ENCODE measurements at places on chromosomes 16 and 17.

DNA sequence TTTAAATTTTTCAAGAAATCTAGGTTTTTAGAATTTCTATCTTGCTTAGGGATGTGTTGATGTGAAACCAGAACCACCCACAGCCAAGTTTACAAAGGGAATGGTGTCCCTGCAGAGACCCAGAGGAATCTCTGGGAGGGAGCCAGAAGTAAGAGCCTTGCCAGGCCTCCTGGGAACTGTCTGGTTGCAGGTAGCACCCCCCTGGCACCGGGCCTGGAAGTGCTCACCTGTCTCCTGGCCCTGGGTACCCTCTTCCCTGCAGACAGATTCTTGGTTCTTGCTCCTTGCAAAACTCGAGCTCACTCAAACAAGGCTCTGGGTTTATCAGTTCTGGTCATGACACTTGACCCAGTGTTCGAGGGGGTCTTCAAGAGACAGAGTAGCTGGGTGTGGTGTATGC is 24.6 kb upstream of the ZFP90 start:
- DNase-seq, result no peak

GRCh38 chr17:64024781-64025731 is 4.6 kb upstream of the ICAM2 start:
- DNase-seq, result no peak

DNA sequence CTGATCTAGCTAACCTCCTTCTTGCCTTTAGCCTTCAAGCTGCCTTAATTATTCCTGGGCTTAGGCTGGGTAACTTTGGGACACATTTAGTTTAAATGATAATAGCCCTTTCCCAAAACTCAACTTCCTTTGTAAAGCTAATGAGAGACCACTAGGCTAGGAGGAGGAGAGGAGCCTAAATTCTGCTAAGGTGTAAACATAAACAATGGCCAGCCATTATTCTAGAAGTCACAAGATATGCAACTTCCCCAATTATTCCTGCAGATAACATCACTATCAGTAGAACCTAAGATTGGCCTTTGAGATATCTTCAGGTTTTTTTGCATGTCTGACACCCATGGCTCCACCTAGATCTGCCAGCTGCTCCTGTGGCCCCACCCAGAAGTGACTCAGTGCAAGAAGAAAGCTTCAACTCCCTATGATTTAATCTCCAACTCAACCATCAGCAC is 131.2 kb upstream of the FAM20A start:
- no peak for DNase-seq

DNA sequence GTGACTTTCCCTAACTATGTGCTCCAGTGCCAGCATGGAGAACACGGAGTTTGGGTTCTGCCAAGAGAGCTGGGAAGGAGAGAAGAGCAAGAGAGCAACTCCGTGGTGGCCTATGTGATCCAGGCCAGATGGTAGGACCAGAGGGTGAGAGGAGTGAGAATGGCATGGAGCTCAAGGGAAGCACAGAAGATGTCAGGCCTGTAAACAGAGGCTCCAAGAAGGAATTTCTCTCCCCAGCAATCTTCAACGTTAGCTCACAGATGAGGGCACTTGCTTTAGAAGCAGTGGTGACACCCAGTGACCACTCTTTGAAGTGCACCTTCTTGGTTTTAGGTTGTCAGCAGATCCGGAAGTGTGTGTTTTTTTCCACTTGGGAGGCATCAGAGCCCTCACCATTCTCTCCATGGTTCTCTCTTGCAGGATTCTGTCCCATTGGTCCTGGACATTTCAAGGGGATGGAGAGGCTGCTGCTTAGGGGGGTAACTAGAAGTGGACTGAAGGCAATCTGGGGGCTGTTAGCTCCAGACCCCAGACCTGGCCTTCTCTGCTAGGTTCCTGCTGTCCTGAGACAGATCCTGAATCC is 18.1 kb upstream of the TMEM98 start:
- DNase-seq, result peak; percentile 52

DNA sequence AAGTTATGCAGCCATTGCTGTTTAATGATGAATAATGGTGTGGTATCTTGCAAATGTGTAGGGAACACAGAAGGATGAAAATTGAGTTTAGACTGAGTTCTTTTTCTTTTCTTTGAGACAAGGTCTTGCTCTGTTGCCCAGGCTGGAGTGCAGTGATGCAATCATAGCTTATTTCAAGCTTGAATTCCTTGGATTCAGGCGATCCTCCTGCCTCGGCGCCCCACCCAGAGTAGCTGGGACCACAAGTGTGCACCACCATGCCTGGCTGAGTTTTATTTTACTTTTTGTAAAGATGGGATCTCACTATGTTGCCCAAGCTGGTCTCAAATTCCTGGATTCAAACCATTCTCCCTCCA is 74.6 kb upstream of the TBC1D3K start:
- no peak for DNase-seq

DNA sequence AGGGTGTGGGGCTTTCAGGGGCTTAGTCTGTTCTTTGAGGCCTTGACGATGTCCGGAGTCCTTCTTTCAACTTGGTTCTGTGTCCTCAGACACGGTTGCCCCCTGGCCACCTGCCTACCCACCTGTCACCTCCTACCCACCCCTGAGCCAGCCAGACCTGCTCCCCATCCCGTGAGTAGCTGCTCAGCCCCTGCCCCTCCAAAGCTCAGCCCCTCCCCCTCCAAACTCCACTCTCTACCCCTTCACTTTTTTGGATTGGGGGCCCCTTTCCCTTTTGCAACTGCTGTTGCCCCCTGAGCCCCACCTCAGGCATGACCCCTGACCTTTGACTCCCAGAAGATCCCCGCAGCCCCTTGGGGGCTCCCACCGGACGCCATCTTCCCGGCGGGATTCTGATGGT is 1.2 kb downstream of the LAT start:
- DNase-seq, result no peak

DNA sequence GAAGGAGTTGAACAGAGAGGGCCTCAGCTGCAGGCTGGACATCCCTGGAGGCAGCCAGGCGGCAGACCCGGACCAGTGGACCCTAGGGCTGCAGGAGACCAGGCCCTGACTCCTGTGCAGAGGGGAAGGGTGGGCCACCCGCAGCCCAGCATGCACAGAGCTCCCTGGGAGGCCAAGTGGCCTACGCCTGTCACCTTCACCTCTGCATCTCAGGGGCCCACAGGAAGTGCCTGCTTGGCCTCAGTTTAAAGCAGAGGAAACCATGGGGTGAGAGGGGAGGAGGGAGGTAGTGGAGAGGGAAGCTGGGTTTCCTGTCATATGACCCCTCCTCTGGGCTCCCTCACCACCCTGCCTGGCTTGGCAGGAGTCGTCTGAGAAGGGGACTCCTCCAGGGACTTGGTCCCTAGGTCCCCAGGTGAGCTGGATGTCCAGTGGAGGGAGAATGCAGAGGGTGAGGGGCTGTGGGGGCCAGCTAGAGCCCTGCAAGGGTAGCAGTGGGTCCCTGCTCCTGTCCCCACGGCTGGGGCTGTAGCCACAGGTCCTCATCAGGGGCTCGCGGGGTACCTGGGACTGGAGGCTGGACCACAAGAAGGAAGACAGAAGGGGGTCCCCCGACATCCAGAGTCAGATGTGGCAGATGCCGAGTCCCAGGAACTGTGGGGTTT is at the start of gene TMC8:
TSS of gene TMC8 (plus strand) at position 335 of the 665 bp plus-strand sequence. CDS start 818 bp downstream, outside the sequence.
- DNase-seq, result no peak

- no peak for DNase-seq
These were observed 2.4 kb downstream of the CD2BP2 start for GRCh38 chr16:30352488-30353401.

DNA sequence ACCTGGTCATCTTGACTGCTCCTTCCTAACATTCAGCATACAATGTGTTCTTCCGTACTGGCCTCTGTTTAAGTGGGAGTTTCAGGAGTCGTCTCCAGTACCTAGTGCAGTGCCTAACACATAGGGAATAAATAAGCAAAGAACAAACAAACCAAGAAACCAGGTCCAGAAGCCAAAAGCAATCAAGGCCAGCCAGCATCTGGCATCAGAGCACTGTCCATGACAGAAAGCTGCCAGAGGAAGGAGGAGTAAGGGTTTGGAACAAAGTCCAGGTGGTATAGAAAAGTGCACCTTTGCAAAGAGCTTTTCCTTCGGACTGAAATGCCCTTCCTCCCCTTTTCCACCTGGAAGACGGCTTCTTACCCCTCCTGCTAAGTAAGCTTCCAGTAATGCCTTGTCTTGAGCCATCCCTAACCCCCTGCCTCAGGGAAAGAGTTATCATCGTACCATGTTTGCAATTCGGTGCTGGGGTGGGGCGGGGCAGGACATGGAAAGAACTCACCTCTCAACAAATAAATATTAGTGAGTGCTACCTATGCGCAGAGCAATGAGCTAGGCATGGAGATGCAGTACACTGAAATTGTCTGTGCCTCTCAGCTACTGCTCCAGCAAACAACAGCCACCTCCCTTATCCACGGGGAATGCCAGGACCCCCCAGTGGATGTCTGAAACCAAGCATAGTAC is 47.6 kb downstream of the C17orf67 start:
- no peak for DNase-seq

GRCh38 chr17:64319531-64319930 is 56.5 kb upstream of the TEX2 start:
- DNase-seq, result no peak

- DNase-seq, result no peak
These were observed 7.9 kb upstream of the BAHCC1 start for GRCh38 chr17:81387100-81388090.

DNA sequence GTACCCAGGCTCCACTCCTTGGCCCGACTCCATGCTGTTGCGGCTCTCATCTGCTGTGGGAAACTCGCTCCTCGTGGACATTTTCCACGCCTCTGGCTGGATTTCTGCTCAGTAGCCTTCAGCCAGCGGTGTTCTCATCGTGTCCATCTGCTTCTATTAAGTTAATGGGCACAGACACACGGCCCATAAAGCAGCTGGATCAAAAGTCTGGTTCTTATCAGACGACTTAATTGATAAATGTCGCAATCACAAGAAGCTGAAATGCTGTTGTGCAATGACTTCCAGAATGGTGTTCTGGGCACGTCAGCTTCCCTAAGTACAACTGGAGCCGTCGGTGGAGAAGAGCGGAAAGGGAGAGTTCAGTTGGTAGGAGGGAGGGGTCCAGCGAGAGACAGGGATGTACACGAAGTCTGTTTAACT is 211.7 kb upstream of the CHMP6 start:
- no peak for DNase-seq

DNA sequence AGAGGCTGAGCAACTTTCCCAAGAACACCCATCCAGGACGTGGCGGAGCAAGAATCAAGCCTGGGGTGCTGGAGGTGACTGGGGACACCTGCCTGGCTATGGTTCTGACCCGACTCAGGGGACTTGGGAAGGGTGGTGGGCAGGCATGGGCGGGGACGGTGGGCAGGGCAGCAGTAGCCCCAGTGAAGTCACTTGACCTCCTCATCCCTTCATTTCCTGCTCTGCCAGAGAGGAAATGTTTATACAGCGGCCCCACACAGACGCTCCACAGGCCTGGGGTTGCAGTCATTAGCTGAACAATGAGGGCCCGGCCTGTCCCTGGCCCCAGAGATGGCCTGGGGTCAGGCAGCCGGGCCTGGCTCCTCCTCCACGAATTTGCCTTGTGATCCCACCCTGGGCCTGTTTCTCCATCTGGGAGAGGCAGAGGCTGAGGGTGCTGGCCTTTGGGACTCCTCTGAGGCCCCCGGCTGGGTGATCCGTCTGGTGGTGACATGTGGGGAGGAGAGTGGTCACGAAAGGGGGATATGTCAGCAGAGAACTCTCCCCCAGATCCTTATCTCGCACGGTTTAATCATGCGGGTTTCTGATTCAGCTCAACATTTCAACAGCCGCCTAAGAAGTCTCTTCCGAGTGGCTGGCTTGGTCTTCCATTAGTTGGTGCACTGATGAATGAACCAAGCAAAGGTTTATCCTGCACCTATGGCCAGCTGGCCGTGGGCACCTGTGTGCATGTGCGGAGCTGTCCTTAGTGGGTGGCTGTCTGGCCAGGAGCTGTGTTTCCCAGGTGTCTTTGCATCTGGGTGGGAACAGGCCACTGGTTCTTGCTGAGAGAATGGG is 175.9 kb downstream of the IRF8 start:
- DNase-seq, result no peak

DNA sequence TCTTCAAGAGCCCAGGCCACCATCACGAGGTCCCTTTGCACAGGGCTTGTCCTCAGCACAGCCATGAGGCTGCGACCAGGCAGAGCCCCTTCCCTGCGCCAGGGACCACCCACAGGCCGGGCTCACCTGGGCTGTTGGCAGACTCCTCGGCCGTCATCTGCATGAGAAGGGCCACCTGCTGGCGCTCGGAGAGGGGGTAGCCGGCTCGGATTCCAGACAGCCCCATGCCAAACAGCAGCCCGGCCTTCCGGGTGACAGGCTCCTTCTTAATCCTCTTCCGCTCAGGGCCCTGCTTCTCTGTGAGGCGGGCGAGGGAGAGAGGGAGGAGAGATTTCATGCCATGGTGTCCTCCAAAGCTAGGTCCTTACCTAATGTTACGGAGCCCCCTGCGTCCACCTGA is 73.4 kb downstream of the ZNF778 start:
- DNase-seq, result no peak

- no peak for DNase-seq
These were observed 31.3 kb upstream of the TOX3 start for GRCh38 chr16:52578007-52578828.

- DNase-seq, result no peak
These were observed 38.2 kb upstream of the ZFHX3 start for GRCh38 chr16:73086108-73086507.

DNA sequence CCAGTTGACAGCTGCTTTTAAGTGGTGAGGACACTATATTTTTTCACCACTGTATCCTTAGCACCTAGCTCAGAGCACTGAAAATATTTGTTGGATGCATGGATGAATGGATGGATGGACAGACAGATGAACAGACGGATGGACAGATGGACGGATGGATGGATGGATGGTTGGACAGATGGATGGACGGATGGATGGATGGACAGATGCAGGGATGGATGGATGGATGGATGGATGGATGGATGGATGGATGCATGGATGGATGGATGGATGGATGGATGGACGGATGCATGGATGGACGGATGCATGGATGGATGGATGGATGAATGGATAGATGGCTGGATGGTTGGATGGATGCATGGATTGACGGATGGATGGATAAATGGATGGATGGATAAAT is 12.4 kb upstream of the SLC5A11 start:
- DNase-seq, result no peak

DNA sequence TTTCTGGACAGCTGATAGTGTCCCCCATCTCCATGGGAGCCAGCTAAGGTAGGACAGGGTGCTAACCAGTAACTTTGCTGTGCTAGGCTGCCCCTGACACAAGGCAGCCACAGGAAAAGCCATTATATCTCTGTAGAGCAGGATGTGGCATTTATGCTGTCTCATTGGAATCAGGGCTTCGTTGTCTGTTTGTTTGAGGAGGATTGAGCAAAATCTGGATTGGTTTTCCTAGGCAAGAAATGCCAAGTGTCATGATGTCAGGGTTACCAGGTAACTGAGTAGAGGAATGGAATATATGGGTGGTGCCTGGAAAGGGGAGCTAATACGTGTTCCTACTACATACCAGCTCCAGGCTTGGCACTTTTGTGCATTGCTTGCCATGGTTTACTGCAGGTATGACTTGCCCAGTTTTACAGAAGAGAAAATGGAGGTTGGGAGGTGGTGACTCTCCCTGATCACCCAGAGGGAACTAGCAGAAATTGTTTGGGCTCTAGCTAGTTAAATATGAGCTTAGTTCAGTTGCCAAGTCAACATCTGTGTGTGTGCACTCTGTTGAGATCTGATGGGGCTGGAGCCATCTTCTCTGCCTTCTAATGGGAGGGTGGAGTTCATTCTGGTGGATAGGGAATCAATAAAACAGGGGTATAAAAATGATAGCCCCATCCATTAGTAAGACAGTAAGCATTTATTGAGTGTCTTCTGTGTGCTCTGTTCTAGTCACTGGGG is 33.9 kb downstream of the GNAO1 start:
- DNase-seq, result no peak

- peak; percentile 52 for DNase-seq
These were observed 2.6 kb downstream of the CD300LB start for GRCh38 chr17:74528491-74529199.

Data from GM18507 (cell line).